ENCODE measurements at places on chromosomes 4 and X.

DNA sequence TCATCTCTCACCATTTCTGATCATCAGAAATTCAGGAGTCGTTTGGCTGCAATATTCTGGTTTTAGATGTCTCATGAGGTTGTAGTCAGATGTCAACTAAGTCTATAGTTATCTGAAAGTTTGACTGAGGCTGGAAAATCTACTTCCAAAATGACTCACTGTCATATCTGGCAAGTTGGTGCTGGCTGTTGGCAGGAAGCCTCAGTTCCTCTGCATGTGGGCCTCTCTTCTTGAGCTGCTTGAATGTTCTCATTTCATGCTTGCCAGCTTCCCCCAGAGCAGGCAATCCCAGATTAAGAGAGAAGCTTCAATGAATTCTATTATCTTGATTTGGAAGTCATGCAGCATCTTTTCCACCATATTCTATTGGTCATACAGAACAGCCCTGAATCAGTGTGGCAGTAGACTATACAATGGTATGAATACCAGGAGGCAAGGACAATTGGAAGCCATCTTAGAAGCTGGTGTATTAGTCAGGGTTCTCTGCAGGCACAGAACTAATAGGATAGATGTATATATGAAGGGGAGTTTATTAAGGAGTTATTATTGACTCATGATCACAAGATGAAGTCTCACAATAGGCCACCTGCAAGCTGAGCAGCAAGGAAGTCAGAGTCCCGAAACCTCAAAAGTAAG lies 46.8 kb upstream of the ELF2 start:
- H3K27ac ChIP-seq: no peak overlapping the region
- H3K4me1 ChIP-seq: no peaks in the 10 kb centered on the region
- no peak for DNase-seq
- H3K4me3 ChIP-seq: no peak overlapping the region

- H3K36me3 ChIP-seq: peaks cover 6% of the 10 kb centered on the region
- H3K27me3 ChIP-seq: no peaks in the 10 kb centered on the region
- H3K4me3 ChIP-seq: peak overlapping the region; percentile 10
- H3K4me1 ChIP-seq: peaks cover 49% of the 10 kb centered on the region
Observed at GRCh38 chr4:23877758-23878229, 12.1 kb downstream of the PPARGC1A start.

DNA sequence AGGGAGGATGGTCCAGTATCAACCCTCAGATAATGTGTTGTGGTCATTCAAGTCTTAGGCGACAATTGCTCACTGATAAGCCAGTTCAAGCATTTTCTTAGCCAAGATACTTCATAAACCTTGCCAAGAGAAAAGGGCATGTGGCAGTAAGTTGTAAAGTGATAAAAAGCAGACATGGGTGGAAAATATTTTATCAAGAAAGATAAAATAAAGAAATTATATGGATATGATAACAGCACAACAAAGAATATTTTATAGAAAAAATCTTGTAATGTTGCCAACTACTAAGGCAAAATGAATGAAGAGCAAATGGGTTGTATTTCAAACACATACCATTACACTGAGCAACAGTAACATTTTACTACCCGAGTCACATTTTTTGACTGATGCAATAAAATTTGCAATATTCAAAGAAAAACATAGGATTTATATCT lies 217.4 kb upstream of the PITX2 start:
- H3K36me3 ChIP-seq: no peaks in the 10 kb centered on the region
- H3K27ac ChIP-seq: no peak overlapping the region
- no peaks in the 10 kb centered on the region for H3K4me1 ChIP-seq
- H3K4me3 ChIP-seq: no peak overlapping the region
- no peak for DNase-seq
- peaks cover 11% of the 10 kb centered on the region for H3K27me3 ChIP-seq

DNA sequence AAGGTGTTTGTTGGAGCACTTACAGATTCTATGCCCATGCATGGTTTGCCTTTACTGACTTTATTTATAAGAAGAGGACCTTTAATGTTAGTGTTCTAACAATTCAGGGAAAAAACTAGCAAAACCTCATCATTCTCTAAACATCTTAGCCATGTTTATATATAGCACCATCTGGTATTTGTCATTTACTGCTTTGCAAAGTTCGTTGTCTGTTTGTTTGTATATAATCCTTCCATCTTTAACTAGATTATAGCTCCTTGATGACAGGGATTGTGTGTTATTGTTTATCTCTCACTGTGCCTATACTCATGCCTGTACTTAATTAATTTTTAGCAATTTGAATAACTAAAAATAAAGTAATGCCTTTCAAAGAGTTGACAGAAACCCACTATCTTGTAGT lies 170.6 kb upstream of the PACRGL start:
- H3K4me1 ChIP-seq: no peaks in the 10 kb centered on the region
- no peak overlapping the region for H3K27ac ChIP-seq
- peaks cover 18% of the 10 kb centered on the region for H3K36me3 ChIP-seq
- no peaks in the 10 kb centered on the region for H3K27me3 ChIP-seq
- H3K4me3 ChIP-seq: no peak overlapping the region

GRCh38 chr4:168832763-168833575 lies 177.1 kb downstream of the CBR4 start:
- peak; percentile 73 for DNase-seq
- H3K4me1 ChIP-seq: peaks cover 26% of the 10 kb centered on the region
- H3K36me3 ChIP-seq: peaks cover 22% of the 10 kb centered on the region
- H3K27ac ChIP-seq: peak overlapping the region; percentile 85
- peak overlapping the region; percentile 87 for H3K4me3 ChIP-seq

DNA sequence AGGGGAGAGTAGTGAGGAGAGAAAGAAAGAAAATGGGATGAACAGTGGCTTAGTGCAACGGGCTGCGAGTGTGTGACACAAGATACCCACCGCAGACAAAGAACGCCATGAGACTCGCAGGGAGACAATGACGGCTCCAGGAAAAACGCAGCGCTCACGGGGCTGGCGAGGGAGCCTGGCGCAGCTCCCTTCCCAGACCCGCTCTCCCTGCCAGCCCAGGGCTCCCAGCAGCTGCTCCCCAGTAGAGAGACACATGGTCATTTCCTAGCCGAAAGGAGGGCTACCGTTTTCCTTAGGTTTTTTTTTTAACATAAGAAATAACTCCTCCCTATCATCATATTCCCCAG lies 149.5 kb downstream of the MAML3 start:
- H3K4me3 ChIP-seq: peak overlapping the region; percentile 84
- H3K27ac ChIP-seq: peak overlapping the region; percentile 75
- no peaks in the 10 kb centered on the region for H3K27me3 ChIP-seq

DNA sequence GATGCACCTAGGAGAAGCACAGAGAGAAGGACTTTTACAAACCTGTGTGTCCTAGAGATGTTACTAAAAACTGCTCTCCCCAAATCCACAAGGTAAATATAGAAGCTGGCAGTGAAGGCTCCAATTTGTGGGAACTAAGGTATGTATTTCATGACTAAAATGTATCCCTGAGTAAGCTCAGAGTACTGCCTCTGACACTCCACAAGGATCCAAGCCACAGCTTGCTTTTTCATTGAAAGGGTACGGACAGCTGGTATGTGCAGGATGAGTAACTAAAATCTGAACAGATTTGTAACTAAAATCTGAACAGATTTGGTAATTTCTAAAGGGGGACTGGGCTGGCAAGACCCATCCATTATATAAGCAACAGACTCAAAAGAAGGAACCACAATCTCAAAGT lies 187.6 kb downstream of the DCLK2 start:
- H3K27ac ChIP-seq: no peak overlapping the region
- no peak overlapping the region for H3K4me3 ChIP-seq
- no peak for DNase-seq

DNA sequence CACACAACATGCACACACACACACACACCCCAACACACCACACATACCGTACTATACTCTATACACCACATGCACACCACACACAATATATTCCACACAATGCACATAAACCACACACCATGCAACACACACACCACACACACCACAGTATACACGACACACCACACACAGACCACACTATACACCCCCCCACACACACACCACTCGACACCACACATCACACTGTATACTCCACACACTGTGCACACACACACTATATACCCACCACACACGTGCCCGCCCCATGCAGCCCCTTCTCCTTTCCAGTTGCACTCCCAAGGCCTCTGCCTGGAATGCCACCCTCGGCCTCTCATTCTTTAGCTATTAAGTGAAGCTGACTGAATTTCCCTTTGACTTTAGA lies 148.2 kb upstream of the NOCT start:
- peaks cover 12% of the 10 kb centered on the region for H3K27me3 ChIP-seq
- no peak for DNase-seq
- H3K4me3 ChIP-seq: no peak overlapping the region
- no peaks in the 10 kb centered on the region for H3K36me3 ChIP-seq
- no peak overlapping the region for H3K27ac ChIP-seq

DNA sequence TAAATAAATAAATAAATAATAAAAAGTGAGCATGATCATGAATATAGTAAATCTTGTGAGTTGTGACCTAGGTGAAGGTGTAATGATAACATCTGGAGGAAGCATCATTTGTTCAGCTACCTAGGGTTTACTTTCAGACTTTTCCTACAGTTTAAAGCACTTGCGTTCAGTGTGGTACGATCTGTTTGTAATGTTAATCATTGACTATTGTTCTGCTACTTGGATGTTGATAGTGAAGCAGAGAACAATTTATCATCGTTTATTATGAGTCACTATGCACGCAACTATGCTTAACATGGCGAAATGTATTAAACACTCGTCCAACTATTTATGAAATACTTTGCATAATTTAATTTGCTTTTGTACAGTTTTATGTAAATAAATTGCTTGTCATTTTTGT lies 426.2 kb downstream of the PCDH7 start:
- no peak for DNase-seq

Data from type B pancreatic cell (in vitro differentiated cells).